ENCODE measurements at places on chromosomes 11 and 22.
A peak's percentile ranks its signal among the peaks of the same experiment; 100 is the strongest.

GRCh38 chr22:47406896-47407295 lies 644.4 kb downstream of the TBC1D22A start:
- no peak for DNase-seq

DNA sequence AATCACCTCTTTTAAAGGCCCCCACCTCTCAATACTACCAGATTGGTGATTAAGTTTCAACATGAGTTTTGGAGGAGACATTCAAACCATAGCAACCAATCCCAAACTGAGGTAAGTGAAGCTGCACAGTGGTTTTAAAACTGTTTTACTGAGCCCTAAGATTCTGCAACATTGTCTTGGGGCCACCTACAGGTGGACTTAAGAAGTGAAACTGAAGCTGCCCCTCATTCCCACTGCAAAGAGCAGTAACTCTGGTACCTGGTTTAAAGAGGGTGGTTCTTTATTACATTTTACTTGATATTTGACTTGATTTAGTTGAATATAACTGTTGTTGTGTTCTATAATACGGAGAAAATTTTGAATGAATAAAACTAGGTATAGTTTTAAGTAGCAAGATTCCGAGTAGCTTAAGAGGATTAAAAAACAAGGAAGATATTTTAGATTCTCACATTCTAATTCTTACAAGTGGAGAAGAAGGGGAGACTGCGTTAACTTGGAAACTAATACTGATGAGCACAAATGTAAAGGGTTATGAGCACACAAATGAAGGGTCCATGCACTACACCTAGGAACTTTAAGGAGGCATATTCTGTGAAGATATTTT lies 26.7 kb downstream of the SYT9 start:
- peak; percentile 10 for DNase-seq

GRCh38 chr11:62689421-62690183 lies at the start of gene LRRN4CL:
Gene LRRN4CL (minus strand): TSS chr11:62689530. CDS start chr11:62688508, 1,022 bp downstream.
- no peak for DNase-seq

DNA sequence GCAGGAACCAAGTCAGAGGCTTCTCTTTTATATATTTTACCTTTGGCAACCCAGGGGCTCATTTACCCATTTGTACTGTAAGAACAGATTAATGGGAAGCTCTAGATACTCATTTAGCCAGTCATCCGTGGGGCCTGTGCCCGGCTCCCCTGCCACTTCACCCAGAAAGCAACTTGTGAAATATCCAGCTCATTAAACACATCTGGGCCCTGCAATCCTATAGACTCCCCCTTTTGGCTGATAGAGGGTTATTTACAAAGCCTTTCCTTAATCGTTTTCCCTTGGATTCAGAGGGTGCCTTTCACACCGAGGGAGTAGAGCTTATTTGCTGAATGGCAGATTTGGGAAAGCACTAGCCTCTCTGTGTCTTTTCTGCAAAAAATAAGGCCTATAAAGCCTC lies 118.7 kb upstream of the SORL1-AS1 start:
- DNase-seq = no peak

DNA sequence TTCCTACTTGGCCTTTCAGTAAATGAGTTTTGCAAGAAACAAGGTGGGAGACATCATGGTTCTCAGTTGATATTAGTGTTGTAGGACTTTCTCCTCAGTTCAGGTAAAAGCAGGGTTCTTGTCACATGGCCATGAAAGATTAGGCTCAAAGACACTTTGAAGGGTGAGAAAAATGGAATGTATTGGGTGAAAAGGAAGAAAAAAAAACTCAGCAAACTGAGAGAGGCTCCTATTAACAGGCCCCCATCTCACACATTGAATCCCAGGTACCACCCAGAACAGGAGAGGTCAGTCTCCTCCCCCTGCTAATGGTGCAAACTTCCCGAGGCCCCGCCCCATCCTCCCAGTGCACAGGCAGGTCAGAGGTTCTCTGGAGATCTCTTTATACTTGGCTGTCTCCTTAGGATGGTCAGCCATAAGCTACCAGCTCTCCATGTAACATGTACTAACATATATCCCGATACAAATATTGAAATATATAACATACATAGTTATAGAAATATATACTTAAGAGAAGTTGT lies 62.2 kb downstream of the MICAL2 start:
- DNase-seq = no peak

DNA sequence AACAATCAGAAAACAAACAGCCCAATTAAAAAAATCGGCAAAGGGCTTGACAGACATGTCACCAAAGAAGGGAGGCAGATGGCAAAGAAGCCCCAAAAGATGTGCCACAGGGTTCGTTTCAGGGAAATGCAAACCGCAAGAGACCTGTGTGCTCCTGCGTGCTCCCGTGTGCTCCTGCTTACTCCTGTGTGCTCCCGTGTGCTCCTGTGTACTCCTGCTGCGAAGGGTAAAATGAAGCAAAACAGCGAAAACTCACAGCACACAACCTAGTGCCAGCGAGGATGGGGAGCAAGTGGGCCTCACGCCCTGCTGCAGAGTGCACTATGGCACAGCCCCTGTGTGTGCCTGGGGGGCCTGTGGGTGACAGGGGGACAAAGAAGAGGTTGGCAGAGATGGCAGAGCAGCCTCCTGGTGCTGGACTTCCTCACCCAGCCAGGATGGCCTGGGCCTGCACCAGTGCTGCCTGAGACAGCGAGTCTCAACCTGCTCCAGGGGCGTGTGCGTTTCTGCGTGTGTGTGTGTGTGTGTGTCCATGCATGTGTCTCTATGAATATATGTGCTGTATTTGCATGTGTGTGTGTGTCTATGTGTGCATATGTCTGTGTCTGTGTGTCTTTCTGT lies 14.0 kb downstream of the ASCL2 start:
- no peak for DNase-seq

GRCh38 chr11:134008634-134009071 lies 51.9 kb upstream of the IGSF9B start:
- no peak for DNase-seq

DNA sequence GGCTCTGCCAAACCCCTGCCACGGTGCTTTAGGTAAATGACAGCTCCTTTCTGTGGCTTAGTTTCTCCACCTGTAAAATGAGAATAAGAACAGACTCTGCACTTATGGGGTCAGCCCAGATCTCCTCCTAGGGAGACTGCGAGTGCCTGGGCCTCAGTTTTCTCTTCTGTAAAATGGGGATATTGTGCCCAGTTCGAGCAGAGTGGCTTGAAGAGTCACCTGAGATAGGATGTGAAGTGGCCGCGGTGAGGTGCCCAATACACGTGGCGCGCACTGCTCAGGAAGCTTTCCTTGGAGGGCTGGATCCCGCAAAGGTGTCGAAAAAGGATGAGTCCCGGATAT lies 473 bp upstream of the EMID1 start:
- no peak for DNase-seq

DNA sequence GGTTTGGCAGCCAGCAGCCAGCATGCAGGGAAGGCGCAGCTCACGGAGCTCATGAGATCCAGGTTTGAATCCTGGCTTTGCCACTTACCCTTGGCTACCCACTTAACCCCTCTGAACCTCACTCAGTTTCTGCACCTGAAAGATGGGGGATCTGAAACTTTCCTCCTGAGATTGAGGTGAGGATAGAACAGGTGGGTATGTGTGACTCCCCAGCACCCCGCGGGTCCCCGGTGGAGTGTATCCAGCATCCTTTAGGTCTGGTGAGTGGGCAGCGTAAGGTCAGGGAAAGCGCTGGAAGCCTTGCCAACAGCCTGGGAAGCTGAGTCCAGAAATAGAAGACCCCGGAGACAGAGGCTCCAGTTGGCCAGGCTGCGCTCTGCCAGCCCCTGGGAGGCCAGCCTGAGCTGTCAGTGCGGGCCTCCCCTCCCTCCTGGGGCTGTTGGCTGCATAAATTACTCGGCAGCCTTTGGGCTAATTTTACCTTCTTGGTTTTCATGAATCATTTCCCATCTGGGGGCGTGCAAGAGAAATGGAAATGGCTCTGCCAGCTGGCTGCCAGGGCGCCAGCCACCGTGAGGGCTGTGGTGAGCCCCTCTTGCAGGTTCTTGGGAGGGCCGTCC lies 17.6 kb downstream of the PRDM11 start:
- no peak for DNase-seq

GRCh38 chr11:101840704-101841103 lies 74.1 kb upstream of the CEP126 start:
- DNase-seq = no peak

GRCh38 chr11:10017911-10018310 lies 276.1 kb downstream of the SBF2 start:
- DNase-seq = no peak

- DNase-seq = no peak
Observed at GRCh38 chr11:72009156-72009555, 10.4 kb downstream of the IL18BP start.

DNA sequence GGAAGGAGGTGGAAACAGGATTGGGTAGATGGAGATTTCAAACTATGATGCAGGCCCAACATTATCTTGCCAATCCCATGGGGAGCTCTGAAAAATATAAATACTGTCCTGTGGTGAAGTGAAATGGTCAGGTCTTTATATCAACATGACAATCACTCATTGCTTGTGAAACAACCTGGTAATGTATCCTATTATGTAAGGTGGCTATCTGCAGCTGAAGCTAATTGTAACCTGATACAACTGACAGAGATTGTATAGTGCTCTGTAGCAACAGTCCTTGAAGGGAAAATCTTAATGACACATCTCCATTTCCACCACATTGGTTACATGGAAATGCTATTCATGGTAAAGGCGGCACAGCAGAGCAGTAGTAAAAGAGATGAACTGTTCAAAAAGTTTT lies 20.7 kb upstream of the CHORDC1 start:
- no peak for DNase-seq
